Skin of body (tissue), 3 donors: ENCODE measurements at places on chromosomes 6 and 20. TPM values are rescaled to one million over a fixed set of nuclear protein-coding genes. Genes with fewer than 3 reads are reported as not detected.

- DNase-seq = no peak
These were observed 62.9 kb upstream of the RUNX2 start for GRCh38 chr6:45265246-45265645.

GRCh38 chr6:12482386-12483375 is 192.5 kb downstream of the EDN1 start:
- DNase-seq = no peak

- no peak for DNase-seq
These were observed 653.0 kb downstream of the HTR1B start for GRCh38 chr6:76810286-76810685.

DNA sequence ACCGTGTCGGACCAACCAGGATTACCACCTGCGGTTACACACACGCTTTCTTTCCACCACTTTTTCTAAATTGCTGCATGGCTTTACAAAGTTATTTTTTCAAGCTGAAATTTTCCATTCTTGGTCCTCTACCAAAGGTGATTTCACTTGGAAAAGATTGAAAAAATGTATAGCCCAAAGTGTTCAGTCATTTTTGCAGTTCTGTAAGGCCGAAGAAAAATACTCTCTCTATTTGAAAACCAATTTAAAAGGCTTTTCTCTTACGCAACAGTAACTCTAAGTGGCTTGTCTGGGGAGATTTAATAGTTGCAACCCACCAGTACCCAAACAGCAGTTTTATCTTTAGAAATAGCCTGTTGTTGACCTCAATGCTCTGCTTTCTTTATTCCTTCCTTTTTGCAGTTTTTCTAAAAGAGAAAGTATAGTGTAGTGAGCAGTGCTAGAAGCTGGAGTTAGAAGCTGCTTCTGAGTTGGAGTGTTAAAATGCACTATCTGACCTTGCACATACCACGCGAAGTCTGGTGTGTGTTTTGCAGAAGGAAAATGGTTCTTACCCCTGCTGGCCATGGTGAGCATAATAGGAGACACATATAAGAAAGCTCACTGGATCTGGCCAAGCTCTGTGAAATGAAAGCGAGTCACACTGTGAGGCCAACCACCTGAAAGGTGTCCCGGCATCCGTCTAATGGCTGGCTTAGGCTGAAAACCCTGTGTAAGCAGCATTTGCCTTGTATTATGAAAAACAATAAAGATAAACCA is 271.6 kb upstream of the PRND start:
- no peak for DNase-seq

DNA sequence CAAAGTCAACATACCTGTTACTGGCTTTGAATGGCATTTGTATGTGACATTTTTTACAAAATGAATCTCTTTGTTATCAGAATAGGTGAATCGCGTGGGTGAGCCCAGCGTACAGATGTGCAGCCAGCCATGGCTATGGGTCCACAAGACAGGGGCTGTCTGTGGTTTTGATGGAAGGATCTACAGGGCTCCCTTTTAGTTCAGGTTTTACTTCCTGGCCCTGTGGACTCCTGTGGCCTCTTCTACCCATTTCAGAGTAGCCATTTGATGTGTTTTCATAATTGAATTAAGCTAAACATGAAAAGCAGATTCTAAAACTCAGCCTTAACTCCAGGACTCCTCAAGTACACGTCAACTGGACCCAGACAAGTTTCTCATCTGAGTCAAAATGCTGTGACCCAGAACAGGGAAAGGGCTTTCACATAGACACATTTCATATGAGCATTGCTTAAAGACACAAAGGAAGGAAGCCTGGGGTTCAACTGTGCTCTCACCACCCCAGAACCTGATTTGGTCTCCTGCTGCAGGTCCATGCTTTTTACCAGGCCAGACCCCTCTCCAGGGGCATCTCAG is 105.3 kb upstream of the NAA20 start:
- no peak for DNase-seq

GRCh38 chr6:54285595-54285994 is 22.6 kb upstream of the TINAG start:
- DNase-seq = no peak

GRCh38 chr20:19770375-19770774 is 12.3 kb downstream of the RIN2 start:
- DNase-seq = no peak

DNA sequence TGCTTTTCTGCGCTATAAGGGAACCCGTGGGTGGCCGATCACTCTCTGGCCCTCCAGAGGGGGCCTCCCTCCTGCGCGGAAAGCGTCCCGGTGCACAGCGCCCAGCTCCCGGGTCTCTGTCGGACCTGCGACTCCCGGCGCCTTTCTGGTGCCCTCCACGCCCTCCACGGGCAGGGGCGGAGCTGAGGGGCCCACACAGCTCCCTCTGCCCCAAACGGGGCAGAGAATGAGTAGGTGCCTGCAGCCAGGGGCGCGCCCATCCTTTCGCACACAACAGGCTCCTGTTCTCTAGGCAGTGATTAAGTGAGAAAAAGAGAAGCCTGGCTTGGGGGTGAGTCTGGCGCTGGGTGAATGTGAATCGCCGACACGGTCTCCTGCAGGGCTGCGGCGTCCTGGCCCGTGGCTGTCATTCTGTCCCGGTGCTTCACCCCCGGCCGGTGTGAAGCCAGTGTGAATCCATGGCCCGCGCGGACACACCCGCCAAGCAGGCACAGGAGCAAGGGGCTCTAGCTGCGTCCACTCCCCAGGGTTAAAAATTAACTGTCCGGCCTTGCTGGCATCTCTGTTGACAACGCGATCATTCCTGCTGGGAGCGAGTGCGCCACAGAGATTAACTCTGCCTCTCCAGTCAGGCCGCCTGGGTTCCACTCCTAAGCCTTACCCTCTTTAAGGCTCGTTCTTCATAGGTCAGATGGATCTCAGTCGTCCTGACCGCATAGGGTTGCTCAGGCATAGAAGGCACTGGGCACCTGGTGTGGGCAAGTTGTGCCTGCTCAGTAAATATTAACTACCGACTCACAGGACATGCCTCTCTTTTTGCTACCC is 88.8 kb downstream of the PCSK2 start:
- no peak for DNase-seq

DNA sequence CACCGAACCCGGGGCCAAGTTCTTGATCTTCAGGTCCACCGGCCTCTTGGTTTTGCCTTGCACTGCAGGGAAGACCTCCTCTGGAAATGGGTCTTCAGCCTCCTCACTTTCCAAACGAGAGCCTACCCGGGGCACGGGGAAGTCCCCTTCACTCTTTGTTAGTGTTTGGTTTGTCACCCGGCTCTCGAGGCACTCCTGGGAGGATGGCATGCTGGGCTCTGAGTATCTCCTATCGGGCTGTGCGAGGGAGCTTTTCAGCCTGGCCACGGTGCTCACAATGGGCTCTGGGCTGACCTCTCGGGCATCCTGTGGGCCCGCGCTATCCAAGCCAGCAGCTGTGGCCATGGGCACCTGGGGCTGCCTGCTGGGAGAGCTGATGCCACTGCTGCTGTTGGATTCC is 8.1 kb downstream of the TAGAP start:
- no peak for DNase-seq

Gene PGC
- not detected for total RNA-seq

Gene CLDN20
- 0.30 TPM for total RNA-seq

Gene DCBLD1
- 10.9 TPM for total RNA-seq

Gene MUC21
- not detected for total RNA-seq

Gene SLC22A1
- 0.59 TPM for total RNA-seq

Gene COL9A1
- total RNA-seq = 1.8 TPM

Gene VWA7
- 0.99 TPM for total RNA-seq

Gene VGLL2
- 2.8 TPM for total RNA-seq

Gene SLC17A1
- total RNA-seq = not detected

Gene EMILIN3
- 18.4 TPM for total RNA-seq

Gene SPATA25
- 0.69 TPM for total RNA-seq
